Fibroblast of upper back skin (primary cell): ENCODE measurements at places on chromosomes 7 and 10.

GRCh38 chr7:153445641-153446040 lies 606.6 kb upstream of the DPP6 start:
- DNase-seq, result no peak

GRCh38 chr7:134196439-134196838 lies 69.3 kb downstream of the LRGUK start:
- no peak for DNase-seq

DNA sequence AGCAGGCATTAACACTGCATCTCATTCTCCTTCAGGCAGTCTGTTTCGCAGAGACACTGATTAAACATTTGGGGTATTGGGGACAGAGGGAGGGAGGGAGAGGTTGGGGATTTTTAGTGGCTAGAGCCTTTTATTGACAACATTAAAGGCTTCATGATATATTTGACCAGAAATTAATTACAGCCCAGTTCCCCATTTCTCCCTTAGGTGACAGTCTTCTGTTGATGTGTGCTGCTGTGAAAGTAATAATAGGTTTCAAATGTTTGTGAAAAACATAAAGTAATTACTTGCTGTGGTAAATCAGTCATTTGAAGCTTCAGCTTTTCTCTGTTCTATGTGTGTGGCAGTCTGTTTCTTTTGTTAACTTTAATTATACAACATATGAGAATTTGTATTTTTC lies 105.3 kb upstream of the LRGUK start:
- no peak for DNase-seq

DNA sequence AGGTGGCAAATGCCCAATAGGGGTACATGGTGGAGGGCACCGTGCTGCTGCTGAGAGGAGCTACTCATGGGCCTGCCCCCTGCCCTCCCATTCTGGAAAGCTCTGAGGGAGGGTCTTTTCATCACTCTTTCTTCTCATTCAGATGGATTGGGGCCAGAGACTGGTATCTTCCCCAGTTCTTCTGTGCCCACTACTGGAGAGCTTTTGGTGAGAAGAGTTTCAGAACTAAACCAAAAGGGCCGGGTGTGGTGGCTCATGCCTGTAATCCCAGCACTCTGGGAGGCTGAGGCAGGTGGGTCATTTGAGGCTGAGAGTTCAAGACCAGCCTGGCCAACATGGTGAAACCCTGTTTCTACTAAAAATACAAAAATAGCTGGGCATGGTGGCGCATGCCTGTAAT lies 12.5 kb downstream of the ADRA2A start:
- DNase-seq, result no peak

GRCh38 chr10:91163269-91163868 lies 57.1 kb upstream of the PCGF5 start:
- DNase-seq, result peak; percentile 50

DNA sequence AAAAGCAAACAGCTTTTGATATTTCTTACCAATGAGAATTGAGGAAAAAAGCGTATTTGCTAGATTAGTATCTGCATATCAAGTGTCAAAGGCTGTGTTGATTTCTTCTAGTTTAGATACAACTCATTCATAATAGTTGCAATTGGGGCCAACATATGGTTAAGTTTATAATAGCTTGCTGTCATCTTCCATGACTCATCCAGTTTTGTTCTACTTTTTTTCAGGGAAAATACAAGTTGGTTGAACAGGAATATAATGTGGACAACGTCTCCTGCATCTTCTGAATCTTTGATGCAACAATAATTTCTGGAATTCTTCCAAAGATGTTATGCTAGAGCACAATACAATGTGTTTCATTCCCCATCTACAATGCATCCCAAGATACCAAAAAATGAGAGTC lies 182.0 kb downstream of the THSD7A start:
- peak; percentile 22 for DNase-seq

DNA sequence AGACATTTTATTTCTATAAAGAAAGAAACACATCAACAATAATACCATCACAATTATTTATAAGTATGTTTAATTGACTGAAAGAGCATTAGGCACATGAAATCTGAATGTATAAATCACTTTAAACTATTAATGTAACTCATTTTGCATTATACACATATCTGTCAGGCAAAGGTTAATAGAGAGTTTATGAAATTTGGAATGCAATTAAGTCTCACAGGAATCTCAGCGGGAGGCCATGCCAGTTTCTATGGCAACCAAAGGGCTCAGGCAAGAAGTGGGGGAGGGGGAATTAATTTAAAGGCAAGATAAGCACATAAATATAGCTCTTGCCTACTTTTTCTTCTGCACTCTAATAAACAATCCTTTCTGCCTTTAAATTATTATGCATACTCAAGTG lies 152.6 kb downstream of the SLC16A9 start:
- peak; percentile 37 for DNase-seq
